T47D (cell line): ENCODE measurements at places on chromosomes 11 and 22.
A peak's percentile ranks its signal among the peaks of the same experiment; 100 is the strongest.

- DNase-seq: no peak
Measured at GRCh38 chr11:64893194-64894069, 15.0 kb upstream of the EHD1 start.

DNA sequence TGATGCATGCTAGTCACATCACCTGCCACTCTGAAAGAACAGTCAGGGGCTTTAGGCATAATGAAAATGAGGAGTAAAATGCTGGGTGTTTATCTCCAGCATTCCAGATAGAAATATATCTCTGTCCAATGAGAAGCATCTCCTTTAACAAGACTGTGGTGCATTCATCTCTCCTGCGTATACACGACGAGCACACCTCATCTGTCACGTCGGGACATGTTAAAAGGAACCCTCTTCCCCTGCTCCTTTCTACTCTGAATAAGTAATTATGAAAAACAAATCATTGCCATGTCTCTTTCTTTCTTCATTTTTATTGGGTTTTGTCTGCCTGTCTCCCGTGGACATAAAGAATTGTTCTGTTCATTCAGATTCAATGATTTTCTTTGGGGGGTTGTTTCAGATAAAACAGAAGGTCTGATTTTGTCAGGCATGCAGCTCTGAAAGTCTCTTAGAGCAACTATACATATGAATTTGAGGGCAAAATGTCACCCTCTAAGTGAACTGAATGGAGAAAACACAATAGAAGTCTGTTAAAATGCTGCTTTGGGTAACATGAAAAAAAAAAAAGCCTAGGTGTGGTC lies 195.0 kb downstream of the MAML2 start:
- no peak for DNase-seq

GRCh38 chr11:79052544-79052943 lies 388.3 kb downstream of the TENM4 start:
- DNase-seq: no peak

DNA sequence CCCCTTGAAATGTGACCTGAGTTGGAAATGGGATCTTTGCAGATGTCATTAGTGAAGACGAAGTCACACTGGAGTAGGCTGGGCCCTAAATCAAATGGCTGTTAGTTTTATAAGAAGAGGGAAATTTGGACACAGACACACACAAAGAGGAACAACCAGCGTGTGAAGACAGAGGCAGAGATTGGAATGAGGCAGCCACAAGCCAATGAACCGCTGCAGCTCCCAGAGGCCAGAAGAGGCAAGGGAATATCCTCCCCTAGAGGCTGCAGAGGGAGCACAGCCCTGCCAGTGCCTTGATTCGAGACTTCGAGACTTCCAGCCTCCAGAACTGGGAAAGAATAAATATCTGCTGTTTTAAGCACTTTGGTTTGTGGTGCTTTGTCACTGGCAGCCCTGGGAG lies 484.5 kb downstream of the MN1 start:
- DNase-seq: peak; percentile 61

DNA sequence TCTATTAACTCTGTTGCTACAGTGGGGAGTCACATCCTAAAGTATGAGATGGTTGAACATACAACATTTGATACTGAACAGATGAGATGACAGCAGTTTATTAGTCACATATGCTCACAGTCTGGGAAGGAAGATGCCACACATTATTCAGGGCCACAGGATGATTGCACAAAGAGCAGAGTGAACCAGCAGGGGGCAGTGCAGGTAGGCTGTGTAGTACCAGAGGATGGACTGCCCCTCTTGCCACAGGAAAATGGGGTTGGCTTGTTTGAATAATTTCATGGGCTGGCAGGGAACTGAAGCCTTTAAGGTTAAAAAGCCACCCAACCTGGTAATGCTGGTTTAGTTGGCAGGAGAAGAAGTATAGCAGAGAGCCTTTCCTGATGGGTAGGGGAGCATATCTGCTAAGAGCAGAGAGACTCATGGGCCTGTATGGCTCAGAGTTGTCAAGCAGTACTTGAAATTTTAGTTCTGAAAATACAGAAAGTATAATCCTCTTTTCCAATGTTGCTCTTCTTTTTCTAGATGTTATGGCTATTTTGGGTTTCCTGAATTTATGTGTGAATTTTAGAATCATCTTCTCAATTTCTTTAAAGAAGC lies 180.4 kb upstream of the B3GAT1 start:
- DNase-seq: no peak

DNA sequence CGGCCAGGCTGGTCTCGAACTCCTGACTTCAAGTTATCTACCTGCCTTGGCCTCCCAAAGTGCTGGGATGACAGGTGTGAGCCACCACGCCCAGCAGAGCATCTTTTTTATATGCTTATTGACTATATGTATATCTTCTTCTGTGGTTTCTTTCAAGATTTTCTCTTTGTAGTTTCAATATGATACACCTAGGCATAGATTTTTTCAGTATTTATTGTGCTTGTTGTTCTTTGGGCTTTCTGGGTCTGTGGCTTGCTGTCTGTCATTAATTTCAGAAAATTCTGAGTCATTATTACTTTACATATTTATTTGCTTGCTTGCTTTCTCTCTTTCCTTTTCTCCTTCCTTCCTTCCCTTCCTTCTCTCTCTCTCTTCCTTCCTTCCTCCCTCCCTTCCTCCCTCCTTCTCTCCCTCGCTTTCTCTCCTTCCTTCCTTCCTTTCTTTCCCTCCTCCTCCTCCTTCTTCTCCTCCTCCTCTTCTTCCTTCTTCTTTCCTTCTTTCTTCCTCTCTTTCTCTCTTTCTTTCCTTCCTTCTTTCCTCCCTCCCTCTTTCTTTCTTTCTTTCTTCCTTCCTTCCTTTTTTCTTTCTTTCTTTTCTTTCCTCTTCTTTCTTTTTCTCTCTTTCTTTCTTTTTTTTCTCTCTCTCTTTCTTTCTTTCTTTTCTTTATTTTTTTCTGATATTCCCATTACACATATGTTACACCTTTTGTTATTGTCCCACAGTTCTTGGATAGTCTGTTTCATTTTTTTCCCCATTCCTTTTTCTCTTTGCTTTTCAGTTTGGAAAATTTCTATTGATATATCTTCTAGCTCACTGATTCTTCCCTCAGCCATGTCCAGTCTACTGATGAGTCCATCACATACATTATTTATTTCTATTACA lies 10.9 kb upstream of the DCHS1 start:
- no peak for DNase-seq

- no peak for DNase-seq
Measured at GRCh38 chr22:40213478-40213877, 35.8 kb downstream of the TNRC6B start.

DNA sequence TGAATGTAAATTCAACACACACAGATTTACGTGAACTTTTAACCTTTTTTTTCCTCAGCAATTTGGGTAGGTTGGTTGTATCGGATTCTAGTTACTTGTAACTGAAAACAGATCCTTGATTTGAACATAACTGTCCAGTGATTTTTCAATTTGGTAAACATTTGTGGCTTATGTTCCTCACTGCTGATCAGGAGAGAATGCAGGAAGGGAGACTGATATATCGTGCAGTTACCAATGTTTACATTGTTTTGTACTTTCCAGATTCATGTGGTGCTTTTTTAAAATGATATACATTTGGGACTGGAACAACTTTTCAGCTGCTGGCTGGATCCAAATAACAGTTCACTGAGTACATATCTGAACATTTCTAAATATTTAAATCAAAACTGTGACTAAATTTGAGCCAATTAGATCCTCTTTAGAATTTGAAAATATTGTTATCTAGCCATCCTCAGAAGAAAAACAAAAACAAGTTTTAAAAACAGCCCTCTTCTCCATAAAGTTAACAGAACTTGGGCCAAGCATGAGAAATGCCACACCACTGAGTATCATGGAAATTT lies 84.3 kb upstream of the MTMR2 start:
- DNase-seq: no peak

DNA sequence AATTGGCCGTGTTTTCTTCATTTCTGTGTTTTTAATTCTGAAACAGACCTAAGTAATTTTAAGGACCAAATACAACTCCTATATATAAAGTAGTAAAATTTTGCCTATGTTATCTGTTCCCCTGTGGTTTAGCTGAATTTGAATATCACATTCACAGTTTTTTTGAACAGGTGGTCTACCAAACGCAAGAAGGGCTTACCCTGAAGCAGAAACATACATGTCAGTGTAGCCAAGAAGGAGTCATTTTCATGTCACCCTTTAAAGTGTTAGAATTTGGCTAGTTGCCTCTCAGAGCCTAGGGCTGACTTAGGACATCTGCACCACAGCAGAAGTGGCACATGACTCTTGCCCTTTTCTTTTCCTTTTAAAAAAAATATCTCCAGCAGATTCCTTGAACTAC lies 34.3 kb downstream of the MYBPC3 start:
- DNase-seq: no peak

GRCh38 chr22:36612458-36612857 lies 83.5 kb upstream of the EIF3D start:
- no peak for DNase-seq

- DNase-seq: no peak
Measured at GRCh38 chr11:65871811-65872548, 620 bp downstream of the EFEMP2 start.

DNA sequence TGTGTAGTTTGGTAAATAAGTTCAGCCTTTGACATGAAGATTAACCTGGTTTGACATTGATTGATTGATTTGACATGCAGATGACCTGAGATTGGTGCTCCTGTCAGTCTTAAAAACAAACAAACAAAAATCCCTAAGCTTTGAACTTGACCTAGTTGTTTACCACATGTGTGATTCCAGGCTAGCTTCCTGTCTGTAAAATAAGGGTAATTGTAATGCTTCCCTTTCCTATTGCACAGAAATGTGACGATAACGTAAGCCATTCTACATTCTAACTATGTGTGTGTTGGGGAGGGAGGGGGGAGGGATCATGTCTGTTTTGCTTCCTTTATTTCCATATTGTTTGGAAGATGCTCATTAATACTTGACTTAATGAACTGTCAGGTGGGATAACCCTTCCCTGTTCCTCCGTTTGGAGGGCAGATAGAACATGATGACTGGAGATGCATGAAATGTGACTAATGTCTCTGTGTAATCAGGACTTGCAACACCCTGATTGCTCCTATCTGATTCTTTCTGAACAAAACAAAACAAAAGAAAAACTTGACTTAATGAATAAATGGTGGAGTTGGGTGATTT lies 106.1 kb upstream of the CLMP start:
- DNase-seq: no peak

GRCh38 chr11:108197351-108197750 lies 25.1 kb downstream of the NPAT start:
- no peak for DNase-seq

GRCh38 chr11:77056814-77057402 lies 9.9 kb upstream of the CAPN5 start:
- DNase-seq: no peak

DNA sequence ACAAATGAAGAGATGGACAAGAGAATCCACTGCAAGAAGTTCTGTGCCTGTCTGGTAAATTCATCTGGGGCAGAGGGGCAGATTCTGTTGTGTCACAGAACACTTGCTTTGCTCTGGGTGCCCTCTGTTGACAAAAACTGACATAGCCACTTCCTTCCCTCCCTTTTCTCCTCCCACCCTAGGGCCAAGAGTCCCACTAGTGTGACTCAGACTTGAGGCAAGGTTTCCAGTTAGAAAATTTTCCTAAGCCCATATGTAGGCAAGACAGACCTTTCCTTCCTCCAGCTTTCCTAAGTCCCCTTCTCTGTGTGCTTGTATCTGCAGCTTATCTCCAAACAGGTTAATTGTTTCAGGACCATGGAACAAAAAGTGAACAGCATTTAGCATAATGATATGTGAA lies 106.8 kb downstream of the RBFOX2 start:
- no peak for DNase-seq

DNA sequence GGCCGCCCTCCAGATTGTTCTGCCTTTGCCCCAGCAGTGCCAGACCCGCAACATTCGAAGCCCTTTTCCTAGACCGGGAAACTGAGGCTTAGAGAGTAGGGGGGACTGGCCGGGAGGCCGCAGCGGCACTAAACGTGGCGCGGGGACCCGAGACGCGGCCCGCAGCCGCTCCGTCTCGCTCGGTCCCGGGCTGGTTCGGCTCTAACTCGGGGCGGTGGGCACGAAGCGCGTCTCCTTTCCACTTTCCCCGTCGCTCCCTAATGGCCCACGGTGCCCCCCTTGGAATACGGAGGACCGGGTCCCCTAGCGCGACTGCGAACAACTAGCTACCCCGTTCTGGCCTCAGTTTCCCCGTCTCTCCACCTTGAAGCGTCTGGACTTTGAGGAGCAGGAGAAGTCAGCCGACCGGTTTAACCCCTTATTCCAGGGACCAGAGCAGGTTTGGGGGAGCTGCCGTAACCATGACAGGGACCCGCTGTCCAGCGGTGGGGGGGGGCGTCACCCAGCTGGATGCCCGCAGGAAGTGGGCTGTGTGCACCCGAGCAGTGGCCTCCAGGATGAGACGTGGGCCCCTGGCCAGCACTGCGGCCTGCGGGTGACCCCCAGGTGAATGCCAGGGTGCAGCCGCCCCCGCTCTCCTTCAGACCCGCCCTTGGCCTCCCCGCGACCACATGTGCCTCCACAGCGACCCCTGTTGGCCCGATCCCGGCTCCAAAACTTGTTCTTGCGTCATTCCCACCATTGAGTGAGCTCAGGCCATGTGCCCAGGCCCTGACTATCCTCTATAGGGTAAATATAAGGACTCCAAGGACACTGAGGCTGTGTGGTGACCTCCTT lies 1.1 kb downstream of the CDC42EP1 start:
- peak; percentile 86 for DNase-seq

- no peak for DNase-seq
Measured at GRCh38 chr11:79113054-79113690, 327.7 kb downstream of the TENM4 start.
